Coronary artery (tissue), 2 donors: ENCODE measurements at places on chromosomes 3 and 15.

DNA sequence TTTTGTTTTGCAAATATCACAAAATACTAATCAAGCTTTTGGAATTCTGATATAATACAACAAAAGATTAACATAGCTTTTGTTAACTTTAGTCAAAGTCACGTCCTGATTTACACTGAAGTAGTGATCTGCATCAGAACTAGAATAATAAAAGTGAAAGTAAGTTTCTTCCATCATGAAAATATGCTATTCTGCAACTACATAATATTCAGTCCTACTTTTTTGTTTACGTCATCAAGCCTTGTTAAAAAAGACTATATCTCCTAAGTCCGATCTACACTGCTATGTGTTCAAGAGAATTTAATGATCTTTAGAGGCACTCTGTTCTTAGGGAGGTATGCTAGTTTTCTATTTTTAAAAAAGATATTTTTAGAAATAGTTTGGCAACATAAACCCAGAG, 330.1 kb downstream of the ARPP21 start:
- DNase-seq, result no peak

- DNase-seq, result no peak
Measured at GRCh38 chr3:197753263-197753662, 3.6 kb downstream of the FYTTD1 start.

- DNase-seq, result no peak
Measured at GRCh38 chr15:84598993-84599392, 1.8 kb upstream of the ZSCAN2 start.

DNA sequence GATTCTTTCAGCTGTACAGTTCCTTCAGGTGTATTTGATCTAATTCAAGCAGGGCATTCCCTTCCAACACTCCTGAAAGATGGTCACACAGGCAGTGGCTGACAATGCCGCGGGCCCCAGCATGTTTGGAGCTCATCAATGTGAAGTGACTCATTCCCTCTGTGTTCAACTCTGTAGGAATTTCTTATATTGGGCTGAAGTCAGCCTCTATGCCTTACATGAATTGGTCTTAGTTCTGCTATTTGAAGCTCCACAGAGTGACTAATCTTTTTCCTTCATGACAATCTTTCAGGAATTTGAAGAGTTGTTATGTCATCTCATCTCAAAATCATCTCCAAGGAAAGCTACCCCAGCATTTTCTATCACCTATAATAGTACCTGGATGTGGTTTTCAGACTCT, 142.5 kb upstream of the C2CD4B start:
- DNase-seq, result no peak

GRCh38 chr15:58383876-58384275, 47.9 kb upstream of the LIPC start:
- no peak for DNase-seq

GRCh38 chr15:79455943-79456342, 23.8 kb downstream of the MINAR1 start:
- DNase-seq, result no peak

DNA sequence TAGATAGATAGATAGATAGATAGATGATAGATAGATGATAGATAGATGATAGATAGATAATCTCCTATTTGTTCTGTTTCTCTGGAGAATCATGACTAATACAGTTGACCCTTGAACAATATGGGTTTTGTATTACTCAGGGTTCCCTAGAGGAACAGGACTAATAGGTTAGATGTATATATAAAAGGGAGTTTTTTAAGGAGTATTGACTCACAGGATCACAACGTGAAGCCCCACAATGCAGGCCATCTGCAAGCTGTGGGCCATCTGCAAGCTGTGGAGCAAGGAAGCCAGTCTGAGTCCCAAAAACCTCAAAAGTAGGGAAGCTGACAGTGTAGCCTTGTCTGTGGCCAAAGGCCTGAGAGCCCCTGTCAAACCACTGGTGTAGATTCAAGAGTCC, 67.6 kb downstream of the PYDC2 start:
- no peak for DNase-seq

DNA sequence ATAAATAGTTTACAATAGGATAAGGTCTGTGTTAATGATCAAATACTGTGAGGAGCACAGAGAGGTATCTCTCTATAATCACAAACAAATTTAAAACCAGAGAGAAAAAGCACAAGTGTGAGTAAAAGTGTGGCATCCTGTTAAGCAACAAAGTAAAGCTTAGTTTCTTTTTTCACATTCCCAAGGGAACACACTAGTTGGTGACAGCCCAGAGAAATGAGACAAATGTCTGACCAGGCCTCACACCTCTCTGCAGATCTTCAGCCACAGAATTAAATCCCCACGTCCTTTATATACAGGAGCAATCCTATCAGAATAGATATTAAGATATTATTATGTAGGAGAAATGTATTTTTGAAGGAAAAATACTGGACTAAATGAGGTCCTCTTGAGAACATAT, 2.7 kb downstream of the FBN1 start:
- DNase-seq, result no peak

DNA sequence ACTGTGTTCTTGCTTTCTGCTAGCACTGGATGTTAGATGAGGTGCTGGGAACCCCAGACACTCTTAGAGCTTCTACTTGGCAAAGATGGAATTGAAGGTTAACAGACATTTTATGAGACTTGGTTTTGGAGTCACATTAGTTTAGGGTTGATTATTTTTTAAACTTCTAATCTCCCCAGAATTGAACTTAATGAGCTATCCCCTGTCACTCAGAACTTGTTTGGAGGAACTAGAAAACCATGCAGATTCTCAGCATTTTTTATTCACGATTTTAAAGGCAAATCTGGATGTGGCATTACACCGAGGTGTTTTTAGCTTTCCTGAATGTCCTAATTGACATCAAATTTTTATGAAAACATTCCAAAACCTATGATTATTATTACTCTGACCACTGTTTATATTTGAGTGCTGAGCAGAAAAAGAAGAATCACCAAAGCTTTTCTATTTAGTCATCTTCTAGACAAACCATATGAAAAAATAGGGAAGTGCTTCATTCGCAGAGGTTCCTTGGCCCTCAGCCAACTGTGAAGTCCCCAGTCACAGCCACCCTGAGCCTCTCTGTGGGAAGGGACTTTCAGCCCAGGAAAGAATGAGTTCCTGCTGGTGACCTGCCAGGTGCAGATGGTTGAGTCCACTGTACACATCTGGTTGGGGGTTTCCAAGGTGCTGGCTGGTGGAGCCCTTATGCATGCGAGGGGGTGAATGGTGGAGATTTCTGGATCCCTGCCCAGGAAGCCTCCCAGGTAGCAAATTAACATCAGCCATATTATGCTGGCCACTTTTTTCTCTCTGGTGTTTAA, 196.0 kb upstream of the TOPAZ1 start:
- DNase-seq, result no peak

GRCh38 chr3:44654039-44654438, 5.5 kb downstream of the ZNF35 start:
- DNase-seq, result no peak

DNA sequence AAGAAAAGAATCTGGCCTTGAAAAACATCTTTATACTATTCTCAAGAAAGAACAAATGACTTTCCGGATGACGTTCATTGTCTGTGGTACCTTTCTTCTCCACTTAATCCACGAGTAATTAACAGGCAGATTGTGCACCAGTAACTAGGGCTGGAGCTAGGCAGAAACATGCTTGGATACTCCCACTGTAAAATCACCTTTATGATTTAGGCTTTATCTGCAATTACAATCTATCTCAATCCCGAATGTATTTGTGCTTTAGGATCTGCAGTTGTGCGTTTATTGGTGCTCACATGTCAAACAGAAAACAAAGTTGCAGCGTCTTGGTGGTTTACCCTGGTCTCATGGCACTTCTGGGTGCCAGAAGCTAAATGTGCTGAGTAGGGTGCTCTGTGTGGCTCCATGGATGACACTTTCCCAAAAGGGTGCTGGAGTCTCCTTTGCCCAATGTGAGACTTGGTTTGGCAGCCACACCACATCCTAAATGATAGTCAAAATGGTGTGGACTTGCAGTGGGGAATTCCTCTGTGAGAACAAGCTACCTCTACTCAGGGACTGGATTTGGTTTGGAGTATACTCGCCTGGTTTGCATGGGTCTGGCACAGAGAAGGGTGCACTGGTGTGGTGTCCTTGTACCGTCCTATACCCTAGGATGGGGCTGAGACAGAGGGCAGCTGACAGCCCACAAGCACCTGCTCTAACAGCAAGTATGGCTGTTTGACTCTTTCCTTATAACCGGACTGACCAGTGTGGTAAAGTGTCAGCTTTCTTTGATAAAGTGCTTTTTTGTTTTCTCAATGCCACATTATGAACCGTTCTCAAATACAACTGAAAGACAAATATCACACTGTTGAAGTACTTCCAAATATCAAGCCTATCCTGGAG, 7.7 kb downstream of the SERP1 start:
- DNase-seq, result no peak

GRCh38 chr3:7630351-7630911, 769.5 kb downstream of the GRM7 start:
- no peak for DNase-seq

GRCh38 chr15:65110676-65111292, 4.2 kb downstream of the UBAP1L start:
- DNase-seq, result no peak

DNA sequence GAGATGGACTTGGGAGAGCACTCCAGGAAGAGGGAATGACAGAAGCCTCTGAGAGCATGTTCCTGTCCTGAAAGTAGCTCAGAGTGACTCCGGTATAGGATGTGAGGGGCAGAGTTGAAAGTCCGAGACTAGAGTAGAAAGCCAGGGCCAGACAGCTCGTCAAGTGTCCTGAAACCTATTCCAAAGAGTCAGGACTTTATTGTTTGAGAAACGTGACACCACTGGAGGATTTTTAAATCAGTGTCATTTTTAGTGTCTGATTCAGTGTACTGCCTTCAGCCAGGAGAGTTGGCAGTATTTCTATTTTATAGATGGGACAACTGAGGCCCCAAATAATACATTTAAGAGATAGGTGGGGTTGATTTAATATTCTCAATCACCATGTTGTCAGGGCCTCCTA, 1.6 kb upstream of the RBMS3 start:
- DNase-seq, result no peak

GRCh38 chr3:186432189-186432588, 70.2 kb upstream of the DGKG start:
- DNase-seq, result no peak

GRCh38 chr3:135155228-135155627, 360.2 kb downstream of the EPHB1 start:
- DNase-seq, result no peak

DNA sequence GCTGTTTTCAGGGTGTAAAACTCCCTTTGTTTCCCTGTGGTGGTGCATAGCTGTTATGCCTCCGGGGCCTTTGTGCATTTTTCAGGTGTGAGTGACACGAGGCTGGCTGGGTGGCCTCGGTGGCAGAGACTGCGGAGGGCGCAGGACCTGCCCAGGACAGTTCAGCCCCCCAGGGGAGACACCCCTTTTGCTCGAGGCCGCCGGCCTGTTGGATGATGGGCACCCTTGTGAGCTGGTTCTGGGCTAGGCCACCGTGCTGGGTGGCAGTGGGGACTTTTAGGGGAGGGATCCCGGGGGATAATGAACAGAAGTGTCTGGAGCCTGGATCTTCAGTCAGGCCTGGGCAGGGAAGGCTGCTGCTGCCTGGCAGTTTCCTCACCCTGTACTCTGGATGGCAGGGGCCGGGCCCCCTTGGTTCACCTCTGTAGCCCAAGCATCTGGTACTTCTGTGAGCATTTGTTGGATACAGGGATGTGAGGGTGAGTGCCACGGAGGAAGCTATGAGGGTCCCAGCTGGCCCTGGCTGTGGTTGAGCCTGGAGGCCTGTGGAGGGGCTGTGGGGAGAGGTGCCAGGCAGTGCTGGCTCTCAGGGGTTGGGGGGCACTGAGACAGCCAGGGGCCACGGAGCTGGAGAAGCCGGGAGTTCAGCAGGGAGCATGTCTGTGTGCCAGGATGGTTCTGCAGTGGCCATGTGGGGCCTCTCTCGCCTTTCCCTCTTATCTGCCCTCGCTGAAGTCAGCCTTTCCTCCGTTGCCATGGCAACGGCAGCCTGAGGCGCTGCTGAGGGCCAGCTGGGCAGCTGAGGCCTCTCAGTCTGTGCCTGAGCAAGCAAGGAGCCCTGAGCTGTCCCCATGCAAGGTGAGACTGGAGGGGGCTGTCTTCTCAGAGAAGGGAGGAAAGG, 49.0 kb downstream of the KY start:
- no peak for DNase-seq
